ENCODE measurements at places on chromosomes 11 and 22.

DNA sequence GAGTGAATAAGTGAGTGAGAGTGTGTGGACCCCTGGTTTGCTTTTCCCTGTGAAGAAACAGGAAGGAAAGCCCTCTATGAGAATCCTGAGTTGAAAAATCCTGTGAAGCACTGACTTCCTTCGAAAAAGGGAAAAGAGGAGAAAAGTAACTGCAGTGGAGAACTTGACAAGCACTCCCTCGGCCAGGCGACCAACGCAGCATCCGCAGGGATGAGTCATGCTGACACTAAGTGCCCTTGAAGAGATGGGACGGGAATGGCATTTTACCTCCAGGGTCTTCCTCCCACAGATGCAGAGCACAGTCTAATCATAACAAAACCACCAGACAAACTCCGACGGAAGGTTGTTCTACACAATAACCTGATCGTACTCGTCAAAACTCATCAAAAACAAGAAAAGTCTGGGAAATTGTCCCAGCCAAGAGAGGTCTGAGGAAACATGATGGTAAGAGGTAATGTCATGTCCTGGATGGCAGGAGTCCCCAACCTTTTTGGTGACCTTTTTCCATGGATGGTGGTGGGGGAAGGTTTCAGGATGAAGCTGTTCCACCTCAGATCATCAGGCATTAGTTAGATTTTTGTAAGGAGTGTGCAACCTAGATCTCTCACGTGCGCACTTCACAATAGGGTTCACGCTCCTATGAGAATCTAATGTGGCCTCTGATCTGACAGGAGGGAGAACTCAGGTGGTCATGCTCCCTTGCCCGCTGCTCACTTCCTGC is 132.2 kb upstream of the B3GAT1 start:
- no peak for DNase-seq

GRCh38 chr22:48173061-48173772 is 1410.8 kb downstream of the TBC1D22A start:
- no peak for DNase-seq

GRCh38 chr22:28830441-28830840 is 30.1 kb upstream of the XBP1 start:
- DNase-seq = no peak

DNA sequence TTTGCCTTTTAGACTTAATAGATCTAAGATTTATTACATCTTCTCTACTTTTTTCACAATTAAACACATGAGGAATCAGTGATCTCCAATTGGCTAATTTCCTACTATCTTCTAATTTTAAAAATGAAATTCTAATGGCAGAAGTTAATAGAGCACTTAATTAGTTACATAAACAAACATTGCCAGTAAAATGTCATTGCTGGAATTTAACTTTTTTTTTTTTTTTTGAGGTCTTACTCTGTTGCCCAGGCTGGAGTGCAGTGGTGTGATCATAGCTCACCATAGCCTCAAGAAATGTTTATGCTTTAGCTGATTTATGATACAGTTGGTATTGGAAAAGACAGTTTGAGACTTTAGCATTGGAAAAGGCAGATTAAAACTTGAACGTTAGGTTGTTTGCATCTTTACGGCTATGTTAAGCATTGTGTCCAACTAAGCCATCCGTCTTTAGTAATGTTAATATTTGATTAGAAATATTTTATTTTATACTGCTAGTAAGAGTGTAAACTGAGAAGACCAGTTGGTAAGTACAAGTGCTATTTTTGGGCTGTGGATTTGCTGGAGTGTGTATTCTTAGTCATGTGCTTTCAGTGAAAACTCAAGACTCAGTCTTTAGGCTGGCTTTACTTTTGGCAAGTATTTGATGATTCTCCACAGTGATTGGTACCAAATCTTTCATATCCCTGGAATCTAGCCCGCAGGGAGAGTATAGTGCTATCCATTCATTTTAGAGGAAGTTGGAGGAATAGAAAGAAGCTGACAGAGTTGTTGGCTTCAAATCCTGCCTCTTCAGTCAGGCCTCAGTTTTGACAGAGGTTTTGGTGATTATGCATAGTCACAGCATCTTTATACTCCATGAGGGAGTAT is 4.5 kb downstream of the ANO5 start:
- no peak for DNase-seq

- DNase-seq = no peak
Measured at GRCh38 chr11:66933531-66933930, 24.7 kb downstream of the PC start.

GRCh38 chr11:77580712-77581337 is 8.9 kb upstream of the AQP11 start:
- no peak for DNase-seq

All from activated gamma-delta T cell treated with anti-CD3 and anti-CD28 coated beads, Interleukin-2, amount 50 U/mL, for 16 hours (primary cell).